HT1080 (cell line): ENCODE measurements at places on chromosomes 1 and 21. TPM values are rescaled to one million over a fixed set of nuclear protein-coding genes. Genes with fewer than 3 reads are reported as not detected.

DNA sequence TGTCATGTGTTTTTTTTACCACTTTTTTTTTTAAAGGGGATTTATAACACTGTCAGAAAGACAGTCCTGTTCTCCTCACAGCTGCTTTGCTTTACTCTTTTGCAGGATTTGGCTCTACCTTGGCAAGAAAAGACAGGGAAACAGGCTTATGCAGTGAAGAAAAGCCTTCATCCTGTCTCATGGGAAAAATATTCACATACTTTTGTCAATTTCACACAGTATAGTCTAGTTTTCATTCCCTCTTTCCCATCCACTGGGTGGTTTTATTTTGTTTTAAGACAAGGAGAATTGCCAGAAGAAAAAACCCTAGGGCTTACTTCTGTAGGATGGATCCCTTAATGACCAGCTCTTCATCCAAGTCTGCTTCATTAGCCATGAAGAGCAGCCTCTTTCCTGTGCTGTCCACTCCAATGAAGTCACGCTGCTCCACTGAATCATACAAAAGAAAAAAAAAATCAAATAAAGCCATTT, 60.0 kb downstream of the EIF2B3 start:
- no peak for DNase-seq

GRCh38 chr1:243582326-243582725, 267.7 kb downstream of the AKT3 start:
- DNase-seq, result peak; percentile 11

DNA sequence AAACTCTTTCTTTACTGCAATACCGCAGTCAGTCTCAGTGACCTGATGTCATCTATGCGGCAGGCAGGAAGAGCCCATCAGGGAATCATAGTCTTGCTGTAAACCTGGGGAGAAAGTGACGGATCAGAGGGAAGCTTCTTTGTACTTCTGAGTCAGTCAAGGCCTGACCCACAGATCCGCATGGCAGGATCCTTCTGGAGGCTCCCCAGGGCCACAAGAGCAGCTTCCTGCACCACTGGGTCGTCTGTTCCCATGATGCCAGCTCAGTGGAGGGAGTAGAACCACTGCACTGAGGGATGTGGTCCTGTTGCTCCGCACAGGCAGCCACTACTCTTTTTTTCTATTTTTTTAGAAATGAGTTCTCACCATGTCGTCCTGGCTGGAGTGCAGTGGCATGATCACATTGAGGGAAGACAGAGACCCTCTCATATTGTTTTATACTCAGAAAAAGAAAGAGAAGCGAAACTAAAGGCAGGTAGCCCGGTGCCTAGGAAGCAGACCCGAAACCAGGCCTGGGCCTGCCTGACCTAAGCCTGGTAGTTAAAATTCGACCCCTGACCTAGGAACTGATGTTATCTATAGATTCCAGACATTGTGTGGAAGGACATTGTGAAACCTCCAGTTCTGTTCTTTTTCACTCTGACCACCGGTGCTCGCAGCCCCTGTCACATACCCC, 6.3 kb upstream of the ERVH48-1 start:
- DNase-seq, result no peak

- no peak for DNase-seq
These were observed 82.6 kb upstream of the PTGFR start for GRCh38 chr1:78408192-78408591.

DNA sequence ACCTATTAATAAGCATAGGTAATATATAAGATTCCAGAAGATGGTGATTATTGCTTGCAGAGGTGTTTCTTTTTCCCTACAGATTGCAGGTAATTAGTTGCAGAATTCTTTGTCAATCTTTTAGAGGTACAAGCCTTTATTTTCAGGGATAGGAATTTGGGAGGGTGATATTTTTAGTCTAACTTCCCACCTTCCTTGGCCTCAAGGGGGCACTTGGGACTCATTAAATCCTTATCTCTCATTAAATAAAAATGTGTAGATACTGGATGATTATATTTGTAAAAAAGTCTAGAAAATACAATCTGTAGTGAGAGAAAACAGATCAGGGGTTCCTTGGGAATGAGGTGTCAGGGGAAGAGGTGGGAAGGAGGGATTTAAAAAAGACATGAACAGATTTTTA, 179.2 kb downstream of the PATJ start:
- DNase-seq, result no peak

- no peak for DNase-seq
These were observed 1226.1 kb downstream of the NCAM2 start for GRCh38 chr21:22224261-22224660.

GRCh38 chr1:94592571-94592920, 51.0 kb upstream of the F3 start:
- no peak for DNase-seq

GRCh38 chr1:109838838-109839240, 71.8 kb upstream of the CSF1 start:
- peak; percentile 79 for DNase-seq

DNA sequence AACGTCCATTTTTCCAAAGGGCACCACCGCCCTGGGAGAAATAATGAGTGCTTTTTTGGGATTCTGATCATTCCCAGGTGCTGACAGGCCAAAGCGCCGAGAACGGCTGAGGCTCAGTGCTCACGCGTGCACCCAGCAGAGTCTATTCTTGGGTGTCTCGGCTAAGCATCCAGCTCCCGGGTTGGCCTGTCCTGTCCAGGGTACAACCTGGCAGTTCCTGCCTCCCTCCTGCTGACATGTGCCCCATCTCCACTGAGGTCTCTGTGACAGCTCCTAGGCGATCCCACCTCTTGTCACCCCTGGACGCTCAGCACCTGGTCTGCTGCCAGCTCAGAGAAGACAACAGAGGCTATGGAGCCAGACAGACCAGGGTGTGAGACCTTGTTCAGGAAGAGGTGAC, 684.5 kb downstream of the PTPRU start:
- no peak for DNase-seq

- DNase-seq, result peak; percentile 73
These were observed 1.0 kb upstream of the PIGV start for GRCh38 chr1:26786437-26787380.

DNA sequence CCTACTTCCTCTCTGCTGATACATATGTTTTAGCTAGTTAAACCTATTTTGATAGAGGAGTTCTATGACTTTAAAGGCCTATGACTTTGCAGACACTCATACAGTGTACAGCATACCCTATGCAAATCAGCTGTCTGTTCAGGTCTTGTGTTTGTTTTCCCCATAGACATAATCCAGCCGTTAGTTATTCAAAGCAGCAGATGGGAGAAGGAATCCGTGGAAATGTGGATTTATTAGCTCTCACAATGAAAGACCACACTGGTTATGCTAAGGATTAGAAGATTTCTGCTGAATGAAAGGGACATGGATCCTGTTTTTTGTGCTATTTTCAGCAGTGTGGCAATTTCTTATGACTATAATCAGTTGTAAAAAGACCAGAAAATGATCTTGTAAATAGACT, 59.8 kb downstream of the MAST2 start:
- no peak for DNase-seq

- DNase-seq, result no peak
These were observed 11.8 kb downstream of the NUAK2 start for GRCh38 chr1:205309741-205310140.

GRCh38 chr1:94118471-94118870, 2.5 kb downstream of the ABCA4 start:
- no peak for DNase-seq

- DNase-seq, result peak; percentile 77
These were observed 70.7 kb downstream of the SPATA46 start for GRCh38 chr1:162305969-162306368.

The OLIG2 gene
- not detected in 2 replicates for total RNA-seq

The AGBL4 gene
- not detected in 2 replicates for total RNA-seq

The CC2D1B gene
- total RNA-seq, result 39.0 and 45.8 TPM in 2 replicates

The C1QC gene
- total RNA-seq, result not detected in 2 replicates

The HOOK1 gene
- total RNA-seq, result not detected in 2 replicates

The NPR1 gene
- 0.02 and 0.03 TPM in 2 replicates for total RNA-seq
